Neural crest cell (in vitro differentiated cells): ENCODE measurements at places on chromosomes 3 and 15.

GRCh38 chr15:73694419-73694818 lies 10.2 kb downstream of the CD276 start:
- DNase-seq = no peak

GRCh38 chr15:74725845-74726773 lies 781 bp upstream of the CYP1A1 start:
- peak; percentile 65 for DNase-seq

DNA sequence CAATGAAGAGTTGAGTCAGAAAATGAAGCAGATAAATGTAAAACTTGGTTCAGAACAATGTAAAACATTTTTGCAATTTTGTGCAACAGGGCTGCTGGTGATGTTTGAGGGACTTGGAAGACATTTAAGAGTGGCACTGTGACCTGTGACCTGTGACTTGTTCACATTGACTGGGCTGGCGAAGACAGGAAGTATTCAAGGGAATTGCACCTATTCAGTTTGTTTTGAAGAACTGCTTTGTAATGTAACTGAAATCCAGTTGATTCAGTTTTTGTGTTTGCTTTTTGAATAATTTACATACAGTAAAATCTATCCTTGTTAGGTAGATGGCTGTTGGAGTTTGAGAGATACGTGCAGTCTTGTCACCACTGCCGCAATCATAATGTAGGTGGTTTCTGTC lies 35.4 kb downstream of the MCTP2 start:
- DNase-seq = no peak

DNA sequence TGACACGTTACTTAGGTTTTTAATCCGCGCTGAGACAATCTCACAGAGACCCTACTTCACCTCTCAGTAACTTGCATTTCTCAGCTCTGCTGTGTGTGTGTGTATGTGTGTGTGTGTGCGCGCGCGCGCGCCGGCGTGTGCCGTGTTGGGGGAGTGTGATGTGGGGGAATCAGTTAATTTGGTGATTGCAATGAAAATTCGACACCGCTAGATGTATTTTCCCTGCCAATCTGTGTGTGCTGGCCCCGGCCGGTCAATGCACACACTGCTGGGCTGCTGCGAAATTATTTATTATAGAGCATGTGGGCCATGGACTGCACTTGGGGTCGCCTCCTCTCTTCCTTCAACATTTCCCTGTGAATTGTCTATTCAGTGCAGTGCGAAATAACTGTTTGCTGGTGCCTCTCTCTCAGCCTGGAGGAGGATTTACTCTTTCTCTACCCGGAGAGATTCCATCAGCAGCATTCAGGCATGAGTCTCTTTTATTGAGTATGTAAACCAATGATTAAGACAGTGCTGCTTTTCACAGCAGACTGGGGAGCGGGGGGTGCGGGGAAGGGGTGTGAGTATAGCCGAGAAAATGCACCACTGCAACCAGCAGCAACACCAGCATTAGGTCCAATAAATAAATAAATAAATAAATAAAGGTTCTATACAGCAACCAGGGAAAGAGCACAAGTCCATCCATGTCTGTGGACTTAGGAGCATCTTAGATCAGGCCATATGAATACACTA lies 2.9 kb downstream of the CADM2 start:
- no peak for DNase-seq

DNA sequence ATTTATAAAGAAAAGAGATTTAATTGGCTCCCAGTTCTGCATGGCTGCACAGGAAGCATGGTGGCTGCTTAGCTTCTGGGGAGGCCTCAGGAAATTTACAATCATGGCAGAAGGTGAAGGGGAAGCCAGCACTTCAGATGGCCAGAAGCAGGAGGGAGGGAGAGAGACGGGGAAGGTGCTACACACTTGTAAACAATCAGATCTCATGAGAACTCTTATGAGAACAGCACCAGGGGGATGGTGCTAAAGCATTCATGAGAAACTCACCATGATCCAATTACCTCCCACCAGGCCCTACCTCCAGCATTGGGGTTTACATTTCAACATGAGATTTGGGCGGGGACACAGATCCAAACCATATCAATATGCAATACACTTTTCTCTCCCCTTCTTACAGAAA lies 73.7 kb downstream of the ECT2 start:
- DNase-seq = no peak

DNA sequence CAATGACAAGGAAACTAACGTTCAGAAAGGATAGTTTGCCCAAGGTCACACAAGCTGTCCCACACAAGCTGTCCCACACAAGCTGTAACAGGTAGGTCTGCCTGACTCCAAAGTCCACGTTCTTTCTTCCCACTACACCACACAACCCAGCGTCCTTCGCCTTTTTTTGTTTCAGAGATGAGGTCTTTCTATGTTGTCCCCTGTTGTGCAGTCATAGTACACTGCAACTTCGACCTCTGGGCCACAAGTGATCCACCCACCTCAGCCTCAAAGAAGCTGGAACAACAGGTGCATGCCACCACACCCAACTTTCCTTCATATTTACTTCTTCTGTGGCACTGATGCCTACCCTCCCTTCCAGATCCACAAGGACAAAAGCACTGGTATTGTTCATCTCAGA lies 21.4 kb downstream of the MB21D2 start:
- DNase-seq = no peak

GRCh38 chr15:101338502-101339057 lies 43.5 kb upstream of the SNRPA1 start:
- DNase-seq = no peak

- no peak for DNase-seq
These were observed 374.3 kb downstream of the VPS13C start for GRCh38 chr15:61685971-61686370.

DNA sequence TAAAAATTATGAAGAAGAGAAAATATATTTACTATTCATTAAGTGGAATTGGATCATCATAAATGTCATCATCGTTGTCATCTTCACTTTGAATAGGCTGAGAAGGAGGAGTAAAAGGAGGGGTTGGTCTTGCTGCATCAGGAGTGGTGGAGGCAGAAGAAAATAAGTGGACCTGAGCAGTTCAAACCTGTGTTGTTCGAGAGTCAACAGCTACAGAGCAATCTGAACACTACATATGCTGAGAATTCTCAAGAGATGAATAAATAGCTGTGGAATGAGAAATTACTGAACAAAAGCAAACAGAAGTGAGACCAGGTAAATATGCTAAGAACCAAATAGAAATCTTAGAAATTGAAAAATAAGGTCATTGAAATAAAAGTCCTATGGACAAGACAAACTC lies 32.3 kb upstream of the CCK start:
- DNase-seq = no peak

DNA sequence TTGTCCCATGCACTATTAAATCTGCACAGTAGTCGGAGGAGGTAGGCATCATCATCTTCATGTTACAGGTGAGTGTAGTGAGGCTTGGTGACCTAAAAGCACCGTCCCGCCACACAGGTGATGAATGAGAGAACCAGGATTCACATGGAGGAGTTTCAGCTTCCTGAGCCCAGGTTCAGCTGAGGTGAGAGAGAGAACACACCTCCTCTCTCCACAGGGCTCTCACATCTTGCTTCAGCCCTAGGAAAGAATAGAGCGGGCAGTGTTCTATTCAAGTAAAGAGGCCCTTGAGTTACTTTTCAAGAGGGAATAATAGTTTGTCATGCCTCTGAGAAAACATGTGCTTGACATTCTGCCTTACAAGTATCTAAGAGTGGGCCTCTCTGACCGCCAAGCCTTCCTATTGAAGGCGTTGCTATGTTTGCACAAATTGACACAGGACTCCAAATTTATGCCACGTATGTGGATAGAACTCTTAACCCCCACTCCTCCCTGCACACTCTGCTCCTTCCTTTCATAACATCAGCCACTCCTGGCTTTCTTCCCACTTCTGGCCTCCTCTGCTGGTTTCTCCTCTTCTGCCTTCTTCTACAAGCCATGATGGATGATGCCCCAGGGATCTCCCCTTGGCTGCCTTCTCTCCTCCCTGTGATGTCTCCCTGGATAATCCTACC lies 138.3 kb upstream of the ABHD17C start:
- DNase-seq = no peak

DNA sequence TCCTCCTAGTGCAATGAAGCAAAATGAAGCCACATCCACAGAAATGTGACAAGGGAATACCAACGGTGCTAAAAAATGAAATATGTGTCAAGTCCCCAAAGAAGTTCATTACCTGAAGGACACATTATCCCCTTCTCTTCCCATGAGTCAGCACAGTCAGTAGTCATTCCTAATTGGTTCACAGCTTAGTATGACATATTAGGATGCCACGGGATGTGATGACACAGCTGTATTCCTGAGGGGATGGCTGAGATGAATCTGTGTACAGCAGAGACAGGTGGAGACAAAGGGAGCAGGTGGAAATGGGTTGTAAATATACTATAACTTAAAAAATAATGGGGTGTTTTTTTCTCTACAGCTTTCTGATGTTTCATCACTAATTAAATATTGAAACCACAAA lies 273.4 kb downstream of the ARRDC4 start:
- DNase-seq = no peak

DNA sequence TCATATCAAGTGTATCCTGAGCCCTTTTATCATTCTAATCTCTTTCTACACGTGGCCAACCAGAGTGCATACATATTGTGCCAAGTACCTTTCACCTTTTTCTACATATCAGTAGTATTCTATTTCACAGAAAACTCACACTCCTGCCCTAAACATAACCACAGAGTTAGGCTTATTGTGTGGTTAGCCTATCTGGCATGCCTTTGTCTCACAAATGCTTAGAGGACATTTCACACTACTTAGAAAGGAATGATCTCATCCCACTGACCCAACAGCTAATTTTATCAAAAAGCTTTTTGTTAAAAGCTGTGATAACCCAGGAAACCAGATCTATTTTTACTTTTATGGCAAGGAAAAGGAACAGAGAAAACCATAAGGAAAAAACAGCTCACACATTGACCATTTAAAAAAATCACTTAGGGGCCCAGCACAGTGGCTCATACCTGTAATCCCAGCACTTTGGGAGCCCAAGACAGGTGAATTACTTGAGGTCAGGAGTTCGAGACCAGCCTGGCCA lies 17.8 kb upstream of the MAP4 start:
- DNase-seq = no peak

DNA sequence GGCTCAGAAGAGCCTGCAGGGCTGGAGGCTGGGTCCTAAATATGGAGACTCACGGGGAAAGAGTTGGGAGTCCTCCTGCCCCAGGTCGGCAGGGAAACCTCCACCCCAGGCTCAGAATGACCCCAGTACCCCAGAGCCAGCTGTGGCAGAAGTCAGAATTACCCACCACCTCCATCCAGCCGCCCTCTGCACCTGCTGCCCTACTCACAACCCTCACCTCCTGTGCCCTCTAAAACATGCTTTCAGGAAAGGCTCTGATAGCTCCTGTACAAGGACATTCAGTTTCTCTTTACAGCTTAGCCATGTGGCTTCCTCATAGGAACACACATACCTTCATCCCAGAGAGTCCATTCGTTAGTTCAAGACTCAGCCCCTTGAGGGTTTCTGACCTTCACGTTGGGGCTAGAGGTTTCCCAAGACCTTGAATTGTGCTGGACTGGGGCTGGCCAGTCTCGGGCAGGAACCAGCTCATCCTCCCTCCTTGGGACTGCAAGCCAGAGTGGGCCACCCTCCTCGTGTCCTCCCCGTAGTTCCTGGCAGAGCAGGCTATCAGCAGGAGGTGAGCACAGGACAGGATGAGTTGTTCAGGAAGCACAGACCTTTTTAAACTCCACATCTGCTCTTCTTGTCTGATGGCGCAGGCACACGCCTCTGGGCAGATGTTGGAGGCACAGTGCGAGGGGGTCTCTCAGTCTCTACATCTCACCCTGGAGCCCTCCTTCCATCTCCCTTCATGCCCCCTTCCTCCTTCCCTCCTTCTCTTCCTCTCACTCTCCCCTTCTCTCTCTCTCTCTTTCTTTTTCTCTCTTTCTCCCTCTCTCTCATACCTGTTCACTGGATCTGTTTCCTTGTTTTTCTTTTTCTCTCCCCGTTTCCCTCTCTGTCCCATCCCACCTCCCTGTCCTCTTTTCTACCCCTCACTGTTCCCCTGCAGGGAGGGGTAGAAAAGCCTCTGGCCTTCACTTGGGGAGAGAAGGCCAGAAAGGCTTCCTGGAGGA lies 55.9 kb upstream of the NR2C2 start:
- no peak for DNase-seq

DNA sequence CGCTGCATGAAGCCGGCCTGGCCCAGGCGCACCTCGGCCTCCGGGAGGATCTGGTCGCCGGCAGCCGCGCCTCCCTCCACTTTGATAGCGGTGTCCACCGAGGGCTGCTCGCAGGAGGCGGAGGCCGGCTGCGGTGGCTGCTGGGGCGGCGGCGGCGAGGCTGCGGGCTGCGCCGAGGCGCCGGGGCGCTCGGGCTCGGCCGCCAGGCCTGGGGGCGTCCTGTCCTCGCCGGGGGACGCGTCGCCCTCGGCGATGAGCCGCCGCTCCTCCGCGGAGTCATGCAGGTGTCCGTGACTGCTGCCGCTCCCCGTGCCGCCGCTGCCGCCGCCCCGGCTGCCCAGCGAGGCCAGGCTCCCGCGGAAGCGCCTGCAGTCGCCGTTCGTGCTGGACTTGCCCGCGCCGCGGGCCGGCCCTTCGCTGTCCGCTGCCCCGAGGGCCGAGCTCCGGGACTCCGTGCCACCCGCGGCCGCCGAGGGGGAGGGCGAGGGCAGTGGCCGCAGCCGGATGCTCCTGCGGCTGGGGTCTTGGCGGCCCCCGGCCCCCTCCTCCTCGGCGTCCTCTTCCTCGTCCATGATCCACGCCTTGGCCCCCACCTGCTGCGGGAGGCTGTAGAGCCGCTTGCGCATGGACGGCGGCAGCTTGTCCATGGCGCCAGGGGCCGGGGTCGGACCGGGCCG lies 996 bp downstream of the HCN4 start:
- DNase-seq = peak; percentile 5

DNA sequence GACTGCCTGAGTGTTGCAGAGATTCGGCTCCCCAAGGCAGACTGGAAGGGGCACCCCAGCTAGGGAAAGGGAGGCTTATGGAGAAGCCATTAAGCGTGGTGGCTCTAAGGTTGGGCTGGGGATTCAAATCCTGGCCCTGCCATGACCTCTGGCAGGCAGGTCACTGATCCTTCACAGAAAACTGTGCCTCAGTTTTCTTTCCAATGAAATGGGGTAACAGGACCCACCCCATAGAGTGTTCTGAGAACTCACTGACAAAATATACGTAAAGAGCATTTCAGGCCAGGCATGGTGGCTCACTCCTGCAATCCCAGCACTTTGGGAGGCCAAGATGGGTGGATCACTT lies 34.6 kb downstream of the DNASE1L3 start:
- no peak for DNase-seq

DNA sequence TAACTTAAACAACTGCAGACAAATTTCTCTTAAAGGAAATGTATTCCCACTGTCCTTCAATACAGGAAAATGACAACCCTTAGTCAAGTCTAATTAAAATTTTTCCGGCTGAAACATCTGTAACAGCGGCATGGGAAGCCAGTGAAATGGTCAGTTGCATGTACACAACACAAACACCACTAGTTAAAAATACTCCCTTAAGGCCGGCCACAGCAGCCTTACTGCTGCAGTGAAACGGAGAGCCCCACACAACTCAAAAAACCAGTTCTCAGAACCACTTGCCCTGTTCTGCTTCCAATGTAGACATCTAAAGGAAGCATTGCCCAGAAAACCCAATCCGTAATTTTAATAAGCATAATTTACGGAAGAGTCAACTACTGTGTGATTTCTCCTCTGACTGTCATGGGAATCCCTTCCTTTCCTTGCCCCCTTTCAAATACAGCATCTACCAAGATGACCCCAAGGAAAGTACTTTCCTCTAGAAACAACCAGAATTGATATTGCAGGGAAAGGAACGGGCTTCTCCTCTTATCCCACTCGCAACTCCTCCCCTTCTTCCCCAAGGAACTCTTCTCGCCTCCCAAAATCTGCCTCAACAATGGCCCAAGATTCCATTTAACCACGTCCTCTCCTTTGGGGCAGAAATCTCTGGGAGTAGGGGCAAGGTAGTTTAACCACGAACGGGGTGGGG lies 1.6 kb downstream of the FBN1 start:
- DNase-seq = no peak
